ENCODE measurements at places on chromosomes 13 and 19.

DNA sequence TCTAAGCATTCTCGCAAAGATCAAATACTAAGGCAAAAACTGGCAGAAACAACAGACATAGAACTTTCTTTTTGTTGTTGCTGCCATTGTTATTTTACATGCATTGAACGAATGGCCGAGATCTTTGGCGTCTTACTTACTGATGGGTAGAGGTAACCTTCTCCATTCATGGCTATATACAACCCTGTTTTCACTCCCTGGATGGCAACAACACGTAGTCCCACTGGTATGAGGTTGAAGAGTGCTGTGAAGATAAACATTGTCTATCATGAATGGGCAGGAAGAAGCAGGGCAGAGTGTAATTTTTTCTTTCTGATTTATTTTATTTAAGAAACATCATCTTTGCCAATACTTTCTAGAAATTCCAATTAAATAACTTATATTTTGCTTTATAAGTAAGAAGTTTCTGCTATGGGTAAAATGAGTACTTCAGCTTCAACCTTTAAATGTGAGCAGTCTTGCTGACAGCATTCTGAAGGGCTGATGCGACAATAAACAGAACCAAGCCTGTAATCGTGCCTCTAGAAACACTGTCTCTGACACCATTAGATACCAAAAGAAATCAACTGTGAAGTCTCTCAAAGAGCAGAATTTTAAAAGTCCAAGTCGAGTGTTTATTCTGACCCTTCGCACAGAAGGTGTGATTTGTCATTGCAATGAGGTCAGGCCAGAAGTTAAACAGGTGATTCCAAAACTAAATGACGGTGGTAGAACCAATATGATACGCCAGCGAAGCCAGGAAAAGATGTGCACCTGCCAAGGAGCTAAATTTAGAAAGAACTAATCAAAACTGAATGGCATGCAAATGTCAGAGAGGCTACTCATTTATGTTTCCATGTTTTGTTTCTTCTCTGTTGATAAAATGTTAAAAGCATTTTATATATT, 416.4 kb downstream of the ITGBL1 start:
- no peak for ATAC-seq

- no peak for ATAC-seq
Observed at GRCh38 chr13:51318015-51318414, 21.5 kb upstream of the SERPINE3 start.

DNA sequence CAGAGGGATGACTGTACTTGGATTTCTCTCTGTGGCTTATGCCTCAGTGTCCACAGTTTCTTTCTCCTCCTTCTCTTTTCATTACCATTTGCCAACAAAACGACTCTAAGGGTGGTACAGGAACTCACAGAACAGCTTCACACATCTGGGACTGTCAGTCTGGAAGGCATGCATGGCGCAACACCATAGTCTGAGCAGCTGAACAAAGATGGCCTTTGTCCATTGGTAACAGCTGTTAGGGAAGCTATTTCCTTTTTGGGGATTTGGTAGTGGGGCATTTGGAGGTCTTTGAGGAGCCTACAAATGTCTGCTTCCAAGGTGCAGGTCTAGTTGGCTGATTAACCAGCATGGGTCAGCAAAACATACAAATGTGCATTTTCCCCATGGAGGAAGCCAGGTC, 81.4 kb upstream of the PCDH8 start:
- no peak for ATAC-seq

DNA sequence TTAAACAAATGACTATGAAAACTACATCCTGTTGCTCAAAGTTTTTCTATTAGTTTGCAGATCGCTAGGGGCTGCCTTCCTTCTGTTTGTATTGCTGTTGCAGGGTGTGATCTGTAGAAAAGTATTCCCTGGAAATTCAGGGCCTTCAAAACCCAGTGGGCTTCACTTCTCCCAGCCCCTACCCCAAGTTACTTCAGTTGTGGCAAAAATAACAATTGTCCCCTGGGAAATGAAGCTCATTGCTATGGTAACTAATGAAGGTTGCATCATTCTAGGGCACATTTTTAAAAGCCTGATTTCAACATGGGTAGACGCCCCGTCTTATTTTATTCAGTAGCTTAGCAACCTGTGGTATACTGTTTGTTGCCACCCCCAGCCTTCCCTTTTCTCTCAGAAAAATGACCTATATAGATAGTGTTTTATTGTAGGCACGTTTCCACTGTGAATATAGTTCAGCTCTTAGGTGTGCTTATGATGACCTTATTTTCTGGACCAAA, 60.9 kb downstream of the WDFY2 start:
- ATAC-seq = peak; percentile 78

GRCh38 chr13:36778083-36778671, 40.8 kb upstream of the RFXAP start:
- no peak for ATAC-seq

DNA sequence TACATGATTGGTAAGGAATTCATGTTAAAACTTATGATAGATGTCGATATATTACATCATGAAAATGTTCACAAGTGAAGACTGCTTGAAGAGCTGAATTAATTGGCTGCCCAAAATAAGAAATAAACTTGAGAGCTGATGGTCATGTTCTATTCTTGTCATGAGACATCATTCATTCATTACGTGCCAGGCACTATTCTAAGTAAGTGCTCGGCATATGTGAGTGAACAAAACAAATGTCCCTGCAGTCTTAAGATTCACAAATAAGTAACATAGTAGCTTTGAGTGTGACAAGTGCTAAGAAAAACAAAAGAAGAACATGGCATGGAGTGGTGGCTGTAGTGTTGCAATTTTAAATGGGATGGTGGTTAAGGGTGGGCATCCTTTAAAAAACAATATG, 329.3 kb downstream of the SUCLA2 start:
- no peak for ATAC-seq

- no peak for ATAC-seq
Observed at GRCh38 chr19:10885201-10886169, 14.1 kb downstream of the CARM1 start.

DNA sequence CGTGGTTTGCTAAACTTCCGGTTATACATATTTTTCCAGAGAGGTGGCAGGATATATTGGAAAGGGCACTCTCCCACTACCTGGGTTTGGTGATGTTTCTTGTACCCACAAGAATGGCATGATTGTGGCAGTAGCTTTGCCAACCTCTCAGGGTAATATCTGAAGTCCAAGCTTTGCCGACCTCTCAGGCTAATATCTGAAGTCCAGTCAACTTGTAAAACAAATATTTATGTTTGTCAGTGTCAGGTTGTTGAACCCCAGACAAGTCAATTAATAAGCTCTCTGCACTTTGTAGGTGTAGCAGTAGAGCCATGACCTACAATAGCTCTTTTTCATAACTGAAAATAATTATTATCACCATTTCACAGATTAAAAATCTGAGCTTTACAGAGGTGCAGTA, 167.0 kb downstream of the POU4F1 start:
- ATAC-seq = no peak

DNA sequence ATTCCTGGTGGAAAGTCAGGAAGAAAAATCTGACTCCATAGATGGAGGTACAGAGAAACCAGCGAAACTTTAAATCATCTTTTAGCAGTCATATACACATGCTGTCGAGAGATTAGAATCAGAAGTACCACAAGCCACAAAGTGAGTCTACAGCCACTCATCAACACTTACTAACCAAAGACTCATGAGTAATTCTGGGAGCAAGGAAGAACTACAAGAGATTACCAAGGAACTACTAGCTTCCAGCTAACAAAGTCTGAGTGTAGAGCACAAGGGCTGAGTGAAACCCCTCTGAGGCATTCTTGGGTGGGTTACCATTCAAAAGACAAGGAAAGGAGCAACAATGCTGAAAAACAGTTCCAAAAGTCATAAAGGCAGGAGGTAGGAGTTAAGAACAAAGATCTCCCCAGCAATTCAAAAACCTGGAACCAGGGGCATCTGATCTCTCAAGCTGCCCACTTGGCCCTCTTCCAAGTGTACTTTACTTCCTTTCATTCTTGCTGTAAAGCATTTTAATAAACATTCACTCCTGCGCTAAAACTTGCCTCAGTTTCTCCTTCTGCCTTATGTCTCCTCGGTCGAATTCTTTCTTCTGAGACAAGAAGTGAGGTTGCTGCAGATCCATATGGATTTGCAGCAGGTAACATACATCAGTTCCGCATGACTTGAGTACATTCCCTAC, 13.0 kb downstream of the RBM26 start:
- no peak for ATAC-seq

DNA sequence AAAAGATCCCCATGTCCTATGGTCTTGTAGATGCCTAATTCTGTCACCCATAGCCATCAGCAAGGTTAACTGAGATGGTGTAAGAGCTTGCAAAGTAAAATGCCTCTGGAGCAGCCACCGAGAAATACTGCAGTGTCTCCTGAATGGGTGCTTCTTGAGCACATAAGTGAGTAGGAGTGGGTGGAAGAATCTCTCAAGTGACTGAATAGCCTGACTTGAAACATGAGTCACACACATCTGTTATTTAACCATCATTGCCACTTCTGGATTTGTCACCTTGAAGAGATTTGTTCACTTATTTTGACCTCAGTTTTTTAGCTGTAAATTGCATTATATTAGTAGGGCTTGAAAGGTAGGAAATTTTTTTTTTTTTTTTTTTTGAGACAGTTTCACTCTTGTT, 2.3 kb downstream of the ZNF714 start:
- no peak for ATAC-seq

- peak; percentile 64 for ATAC-seq
Observed at GRCh38 chr19:11963566-11964355, 1.1 kb upstream of the ZNF763 start.

DNA sequence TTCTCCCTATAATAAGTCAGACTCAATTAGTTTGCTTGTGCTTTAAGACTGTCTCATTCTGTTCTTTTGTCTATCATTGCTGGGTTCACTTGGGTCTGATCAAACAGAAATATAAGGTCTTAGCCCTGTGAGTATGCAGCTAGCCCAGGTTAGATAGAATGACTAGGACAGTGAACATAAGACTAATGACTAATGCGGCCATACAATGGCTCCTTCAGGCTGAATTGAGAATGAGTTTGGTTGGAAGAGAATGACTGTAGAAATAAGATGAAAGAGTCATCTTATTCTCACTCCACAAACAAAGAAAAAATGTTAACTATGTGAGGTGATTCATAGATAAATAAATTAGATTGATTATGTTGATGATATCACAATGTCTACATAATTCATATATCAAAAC, 50.1 kb upstream of the OBI1 start:
- no peak for ATAC-seq

DNA sequence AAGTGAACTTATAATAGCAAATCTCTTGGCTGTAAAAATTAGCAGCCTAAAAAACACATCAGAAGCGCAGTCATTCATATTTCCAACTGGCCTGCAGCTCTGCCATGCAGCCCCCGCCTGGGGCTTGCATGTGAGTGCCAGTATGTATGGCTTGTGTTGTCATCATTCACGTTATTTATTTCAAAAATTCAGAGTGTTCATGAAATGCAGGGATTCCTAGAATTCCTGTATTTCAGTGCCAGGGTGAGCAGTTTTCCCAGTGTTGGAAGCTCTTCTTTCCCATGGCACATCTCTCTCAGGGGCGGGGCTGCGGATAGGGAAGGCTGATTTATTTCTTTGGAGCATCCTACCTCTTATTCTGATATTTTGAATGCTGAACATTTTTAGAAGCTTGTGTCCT, 234.6 kb downstream of the FGF9 start:
- no peak for ATAC-seq
